ENCODE measurements at places on chromosomes 6 and 20.

GRCh38 chr6:126944512-126944911 is 174.0 kb upstream of the RSPO3 start:
- DNase-seq = no peak

- no peak for DNase-seq
These were observed 119.7 kb upstream of the SLC2A12 start for GRCh38 chr6:134172020-134172705.

DNA sequence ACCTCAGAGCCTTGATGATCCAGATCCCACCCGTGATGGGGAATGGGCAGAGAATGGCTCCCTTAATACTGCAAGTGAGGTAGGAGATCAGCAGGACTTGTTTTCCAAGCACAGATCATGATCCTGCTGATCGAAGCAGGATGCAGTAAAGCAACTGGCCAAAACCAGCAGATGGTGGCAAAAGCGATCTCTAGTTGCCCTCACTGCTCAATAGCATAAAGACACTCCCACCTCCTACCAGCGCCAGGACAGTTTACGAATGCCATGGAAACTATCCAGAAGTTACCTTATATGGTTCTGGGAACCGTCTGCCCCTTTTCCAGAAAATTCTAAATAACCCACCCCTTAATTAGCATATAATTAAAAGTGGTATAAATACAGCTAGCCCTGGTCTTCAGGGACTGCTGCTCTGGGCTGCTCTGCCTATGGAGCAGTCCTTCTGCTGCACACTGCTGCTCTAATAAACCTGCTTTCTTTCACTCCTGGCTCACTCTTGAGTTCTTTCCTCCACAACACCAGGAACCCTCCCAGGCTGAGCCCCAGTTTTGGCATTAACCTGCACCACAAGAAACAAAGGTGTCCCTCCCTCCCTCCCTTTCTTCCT is 415.8 kb downstream of the PREX1 start:
- DNase-seq = no peak

GRCh38 chr20:20207291-20207690 is 155.0 kb downstream of the CFAP61 start:
- no peak for DNase-seq

DNA sequence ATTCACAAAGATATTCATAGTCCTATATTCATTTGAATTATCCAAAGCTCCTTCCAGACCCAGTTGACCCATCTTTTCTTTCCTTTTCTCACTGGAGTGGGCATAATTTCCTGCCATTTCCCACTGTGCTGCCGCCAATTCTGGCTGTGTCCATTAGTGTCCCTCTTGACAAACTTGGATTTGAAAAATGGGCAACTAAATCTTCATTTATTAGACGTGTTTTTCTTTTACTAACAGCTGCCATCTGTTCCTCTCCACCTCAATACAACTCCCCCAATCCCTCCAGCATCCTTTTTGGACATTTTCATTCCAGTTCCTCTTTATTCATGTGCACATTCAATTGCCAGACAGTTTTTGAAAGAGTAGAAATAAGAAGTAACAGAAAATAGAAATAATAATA is 90.5 kb downstream of the PCSK2 start:
- DNase-seq = no peak

- no peak for DNase-seq
These were observed 156.9 kb downstream of the MAFB start for GRCh38 chr20:40532103-40532502.

GRCh38 chr6:33980176-33981175 is 165.4 kb downstream of the GRM4 start:
- no peak for DNase-seq

DNA sequence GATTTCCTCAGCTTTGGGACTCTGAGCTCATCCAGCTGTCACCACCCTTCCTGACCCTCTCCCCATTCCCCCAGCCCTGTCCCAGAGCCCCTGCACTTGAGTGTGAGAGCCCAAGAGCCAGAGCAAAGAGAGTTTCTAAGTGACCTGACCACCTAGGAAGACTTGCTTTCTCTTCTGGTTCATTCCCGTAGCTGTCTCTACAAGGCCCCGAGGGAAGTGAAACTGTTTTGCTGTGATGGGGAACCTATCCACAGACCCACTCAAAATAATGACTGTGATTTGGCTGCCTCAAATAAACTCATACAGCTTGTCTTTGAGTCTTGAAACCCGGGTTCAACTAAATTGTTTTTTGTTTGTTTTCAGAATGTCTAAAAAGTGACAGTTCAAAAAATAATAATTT is 74.6 kb upstream of the XRN2 start:
- DNase-seq = no peak

- peak; percentile 95 for DNase-seq
These were observed at the start of gene CDKN1A for GRCh38 chr6:36678488-36679042. Gene CDKN1A, plus strand, starts transcription at chr6:36678714. Its CDS starts 5,388 bp downstream, at chr6:36684102.

DNA sequence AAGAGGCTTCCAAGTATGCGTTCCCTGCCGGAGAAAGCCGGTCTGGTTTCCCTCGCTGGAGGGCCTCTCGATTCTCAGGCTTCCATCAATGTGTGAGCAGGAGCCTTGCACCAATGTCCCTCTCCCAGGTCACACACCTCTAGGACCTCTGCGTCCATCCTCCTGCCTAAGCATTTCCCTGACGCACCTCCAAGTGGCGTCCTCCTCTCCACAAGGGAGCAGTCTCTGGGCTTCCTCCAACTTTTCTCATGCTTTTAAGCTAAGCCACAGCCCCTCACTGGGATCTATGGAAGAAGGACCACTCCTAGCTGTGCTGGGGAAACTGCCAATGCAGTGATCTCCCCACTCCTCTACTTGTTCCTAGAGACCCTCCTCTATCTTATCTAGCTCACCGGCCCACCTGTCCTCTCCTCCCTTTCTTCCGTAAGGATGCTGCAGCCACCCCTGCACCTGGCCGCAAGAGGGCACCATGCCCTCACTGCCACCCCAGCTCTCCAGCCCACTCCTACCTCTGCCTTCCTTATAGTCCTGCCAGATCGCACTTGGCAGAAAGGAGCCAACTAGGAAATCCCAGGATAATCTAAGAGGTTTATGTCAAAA is 258.7 kb downstream of the LRFN2 start:
- peak; percentile 36 for DNase-seq

DNA sequence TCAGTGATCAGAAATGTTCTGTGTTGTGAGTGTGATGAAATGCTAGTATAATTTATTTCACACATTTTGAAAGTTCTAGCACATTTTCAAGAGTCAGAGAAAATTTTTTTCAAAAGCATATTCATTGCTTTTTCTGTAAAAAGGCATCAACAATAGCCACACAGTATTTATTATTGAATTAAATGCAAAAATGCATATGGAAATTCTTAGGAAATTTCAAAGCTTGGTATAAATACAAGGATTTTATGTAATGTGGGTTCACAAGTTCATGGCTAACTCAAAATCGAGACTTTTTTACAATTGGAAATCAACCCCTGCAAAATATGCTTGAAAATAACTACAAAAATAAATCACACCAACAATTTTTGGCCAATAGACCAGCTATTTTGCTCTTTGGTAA is 302.0 kb upstream of the ECI2 start:
- no peak for DNase-seq

DNA sequence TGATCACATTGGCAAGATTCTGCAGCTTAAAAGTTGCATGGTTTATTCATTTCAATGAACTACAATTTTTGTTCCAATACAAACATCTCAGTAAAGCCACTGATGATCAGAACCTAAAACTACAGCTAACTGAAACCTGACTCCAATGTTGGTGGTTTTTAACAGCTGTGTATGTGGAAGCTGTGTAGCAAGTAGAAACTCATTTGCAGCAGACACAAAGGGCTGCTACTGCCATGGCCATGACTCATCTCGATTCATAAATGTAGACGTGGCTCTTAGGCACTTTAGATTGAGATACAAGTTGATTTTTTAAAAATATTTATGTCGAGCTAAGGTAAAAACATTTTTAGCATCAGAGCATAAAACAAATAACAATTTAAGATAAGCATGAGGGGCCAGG is 19.5 kb upstream of the MAP3K4 start:
- peak; percentile 58 for DNase-seq

DNA sequence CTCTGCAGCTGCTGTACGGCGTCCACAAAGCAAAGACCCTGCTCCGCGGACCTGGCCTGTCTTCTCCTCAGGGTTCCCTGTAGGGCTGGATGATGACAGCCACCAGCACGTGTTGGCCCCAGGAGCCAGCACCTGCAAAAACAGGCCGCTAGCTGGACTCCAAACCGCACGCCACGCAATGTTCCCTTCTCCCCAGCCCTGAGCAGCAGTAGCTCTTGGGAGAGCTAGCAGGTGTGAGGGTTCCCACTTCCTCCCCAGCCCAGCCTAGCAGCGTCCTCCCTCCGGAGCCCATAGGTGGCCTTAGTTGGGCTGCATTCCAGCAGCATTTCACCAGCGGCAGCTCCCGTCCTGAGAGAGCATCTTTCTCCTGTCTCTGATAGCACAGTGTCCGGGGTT is 42.3 kb downstream of the DACT2 start:
- DNase-seq = no peak

- no peak for DNase-seq
These were observed 54.0 kb downstream of the C6orf52 start for GRCh38 chr6:10640412-10640811.

DNA sequence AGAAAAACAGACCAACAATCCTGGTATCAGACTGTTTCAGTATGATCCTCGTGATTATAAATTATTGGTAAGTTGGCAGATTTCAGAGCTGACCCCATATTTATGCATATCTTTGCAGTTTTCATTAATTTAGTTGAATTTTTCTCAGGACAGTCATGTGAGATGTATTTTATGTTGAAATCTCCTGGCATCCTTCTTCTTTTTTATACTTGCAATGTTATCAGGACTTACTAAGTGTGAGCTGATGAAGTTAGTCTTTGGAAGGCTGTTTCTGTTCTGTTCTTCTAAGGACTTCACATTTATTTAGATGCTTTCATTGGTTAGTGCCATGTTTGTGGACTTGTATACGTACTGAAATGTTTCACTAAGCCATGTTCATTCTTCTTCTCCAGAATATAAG is 17.2 kb downstream of the SMPDL3A start:
- DNase-seq = no peak

GRCh38 chr6:52149076-52149475 is 37.1 kb upstream of the IL17A start:
- DNase-seq = no peak

DNA sequence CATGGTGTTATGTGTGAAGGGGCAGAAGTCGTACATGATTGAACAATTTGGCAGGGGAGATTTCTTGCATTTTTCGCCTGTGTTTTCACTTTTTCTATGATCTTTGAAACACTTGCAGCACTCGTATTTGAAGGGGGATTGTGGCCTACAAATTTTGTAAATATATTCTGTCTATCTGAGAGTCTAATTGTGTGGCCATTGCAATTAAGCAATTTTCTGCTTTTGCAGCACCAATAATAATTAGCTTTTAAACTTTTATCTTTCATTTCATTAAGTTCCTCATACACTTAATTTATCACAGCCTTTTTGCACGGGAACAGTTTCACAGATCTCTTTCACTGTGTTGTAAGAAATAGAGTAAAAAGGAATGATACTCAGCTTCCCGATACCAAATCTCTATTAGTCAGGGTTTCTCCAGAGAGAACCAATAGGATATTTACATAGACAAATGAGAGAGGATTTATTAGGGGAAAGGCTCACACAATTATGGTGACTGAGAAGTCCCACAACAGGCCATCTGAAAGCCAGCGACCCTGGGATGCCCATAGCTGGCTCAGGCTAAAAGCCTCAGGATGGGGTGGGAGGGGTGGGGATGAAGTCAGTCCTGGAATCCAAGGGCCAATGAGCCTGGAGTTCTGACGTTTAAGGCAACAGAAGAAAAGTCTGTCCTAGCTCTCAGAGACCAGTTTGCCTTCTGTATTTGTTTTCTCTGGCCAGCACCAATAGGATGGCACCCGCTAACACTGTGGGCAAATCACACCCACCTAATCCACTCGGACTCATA is 58.3 kb downstream of the KIF6 start:
- DNase-seq = no peak

- DNase-seq = no peak
These were observed 108.8 kb upstream of the SCGN start for GRCh38 chr6:25542984-25543910.

GRCh38 chr6:105988812-105989577 is 97.1 kb upstream of the PRDM1 start:
- no peak for DNase-seq

- no peak for DNase-seq
These were observed 7.9 kb downstream of the KIAA1755 start for GRCh38 chr20:38252292-38253288.

GRCh38 chr6:21033575-21034026 is 499.3 kb downstream of the CDKAL1 start:
- peak; percentile 83 for DNase-seq

GRCh38 chr20:47332381-47333206 is 23.9 kb downstream of the ZMYND8 start:
- no peak for DNase-seq

- no peak for DNase-seq
These were observed 24.0 kb upstream of the PPP1R3G start for GRCh38 chr6:5061152-5061551.

DNA sequence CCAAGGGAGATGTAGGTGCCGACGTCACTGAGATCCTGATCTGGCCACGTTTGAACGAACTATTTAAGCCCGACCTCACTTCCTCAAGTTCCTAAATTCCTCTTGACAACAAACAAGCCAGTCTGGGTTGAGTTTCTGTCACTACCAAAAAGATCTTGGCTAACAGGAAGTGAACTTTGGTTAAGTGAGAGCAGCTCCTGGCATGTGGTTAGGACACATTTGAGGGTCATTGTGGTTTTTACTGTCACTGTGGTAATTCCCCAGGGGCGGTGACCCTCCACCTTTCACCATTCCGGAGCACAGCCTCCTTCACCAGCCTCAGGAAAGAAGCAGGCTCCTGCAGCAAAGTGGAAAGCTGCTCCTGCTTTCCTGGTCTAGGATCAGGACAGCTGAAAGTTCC is 43.1 kb upstream of the ZNF831 start:
- DNase-seq = peak; percentile 17

DNA sequence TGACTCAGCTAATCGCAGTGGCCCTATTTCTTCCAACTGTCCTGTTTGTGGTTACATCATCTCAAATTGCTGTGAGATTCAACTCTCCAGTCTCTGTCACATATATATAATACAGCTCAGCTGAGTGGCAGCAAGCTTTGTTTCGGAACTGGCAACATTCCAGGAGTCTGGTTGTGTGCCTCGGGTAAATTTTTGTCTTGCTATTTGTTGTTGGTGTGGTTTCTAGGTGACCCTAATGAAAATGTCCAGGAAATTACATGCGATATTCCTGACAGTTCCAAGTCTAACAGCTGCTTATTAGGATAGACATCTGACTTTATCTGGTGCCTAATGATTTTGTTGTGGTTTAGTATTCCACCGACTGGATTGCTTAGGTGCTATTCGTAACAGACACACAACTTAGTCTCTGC is 581.8 kb downstream of the CD109 start:
- peak; percentile 61 for DNase-seq

GRCh38 chr6:10316373-10316721 is 98.5 kb downstream of the TFAP2A start:
- peak; percentile 93 for DNase-seq

DNA sequence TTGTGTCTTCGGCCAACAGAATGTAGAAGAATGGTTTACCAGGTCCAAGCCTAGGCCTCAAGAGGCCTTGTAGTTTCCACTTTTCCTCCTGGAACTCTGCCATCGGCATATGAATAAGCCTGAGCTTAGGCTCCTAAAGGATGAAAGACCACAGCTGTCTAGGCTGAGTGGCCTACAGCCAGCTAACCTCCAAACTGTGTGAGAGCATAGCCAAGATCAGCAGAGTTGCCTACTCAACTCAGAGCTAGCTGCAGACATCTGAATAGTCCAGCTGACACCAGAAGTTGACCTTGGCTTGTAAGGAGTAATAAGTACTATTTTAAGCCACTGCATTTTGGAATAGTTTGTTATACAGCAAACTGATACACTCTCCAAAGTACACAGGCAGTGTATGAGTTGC is 52.6 kb upstream of the SMIM29 start:
- DNase-seq = no peak
